ENCODE measurements at places on chromosomes 6 and 20.

- peak; percentile 8 for DNase-seq
These were observed 665 bp downstream of the FASTKD5 start for GRCh38 chr20:3158968-3159431.

DNA sequence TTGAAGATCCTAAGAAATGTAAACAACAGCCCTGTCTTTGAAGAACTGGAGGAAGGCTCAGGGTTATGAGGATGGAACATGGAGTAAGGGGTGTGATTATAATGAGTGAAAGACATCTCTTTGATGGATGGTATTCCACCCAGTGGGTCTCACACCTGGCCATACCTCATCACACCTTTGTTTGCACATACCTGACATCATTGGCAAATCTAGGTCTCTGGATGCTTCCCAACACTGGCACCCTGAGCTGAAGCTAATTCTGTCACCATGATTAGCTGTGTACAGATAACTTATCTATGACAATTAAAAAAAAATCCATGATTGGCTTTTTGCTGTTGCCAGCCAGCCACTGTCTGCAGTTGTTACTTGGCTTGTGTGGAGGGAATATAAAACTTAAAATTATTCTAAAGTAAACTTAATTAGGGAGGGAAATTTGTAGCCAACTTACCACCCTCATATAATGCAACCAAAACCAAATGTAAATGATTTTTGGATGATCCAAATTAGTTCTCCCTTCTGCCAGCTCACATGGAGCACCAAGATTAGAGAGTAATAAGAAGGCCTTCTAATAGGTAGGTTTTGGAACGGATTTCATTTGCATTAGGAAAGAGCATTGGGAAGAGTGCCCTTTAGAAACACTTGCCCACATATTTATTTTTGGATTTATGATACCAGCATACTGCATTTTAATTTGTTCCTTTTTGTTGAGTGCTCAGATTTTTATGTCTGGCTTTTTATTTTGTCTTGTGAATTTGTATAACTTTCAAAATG is 249.5 kb downstream of the SOX4 start:
- no peak for DNase-seq

- peak; percentile 20 for DNase-seq
These were observed 94.0 kb downstream of the ZMYND8 start for GRCh38 chr20:47262365-47263013.

- DNase-seq = peak; percentile 93
These were observed 31.8 kb upstream of the NT5E start for GRCh38 chr6:85418059-85418458.

- DNase-seq = no peak
These were observed 15.3 kb downstream of the CD83 start for GRCh38 chr6:14132921-14133275.

DNA sequence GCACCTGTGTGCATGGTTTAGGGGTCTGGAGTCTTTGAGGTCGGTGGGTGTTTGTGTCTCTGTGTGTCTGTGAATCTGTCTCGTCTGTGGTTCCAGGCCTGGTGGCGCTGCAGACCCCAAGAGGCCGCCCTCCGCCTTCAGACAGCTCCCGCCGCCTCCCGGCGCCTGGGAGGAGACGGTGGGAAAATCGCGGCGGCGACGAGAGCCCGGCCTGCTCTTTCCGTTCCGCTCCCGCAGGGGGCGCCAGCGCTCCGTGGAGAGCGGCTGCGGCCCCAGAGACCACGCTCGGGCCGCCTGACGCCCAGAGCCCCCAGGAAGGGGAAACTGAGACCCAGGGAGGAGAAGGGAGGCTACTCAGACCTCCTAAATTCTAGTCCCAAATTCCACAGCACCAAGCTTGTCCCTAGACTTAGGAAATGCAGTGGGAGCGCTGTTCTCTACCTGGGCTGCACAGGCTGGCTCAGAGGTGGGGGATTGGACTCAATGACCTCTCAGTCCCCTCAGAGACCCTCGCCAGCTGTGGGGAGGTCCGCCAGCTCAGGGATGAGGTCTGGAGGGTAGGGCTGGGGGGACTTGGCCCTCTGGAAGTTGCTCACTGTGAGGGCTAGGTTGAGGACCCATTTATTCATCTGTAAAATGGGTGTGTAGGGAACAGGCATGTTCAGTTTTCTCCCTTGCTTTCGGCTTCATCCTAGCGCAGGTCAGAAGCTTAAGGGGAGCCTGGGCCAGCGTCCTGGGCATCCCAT is 36.9 kb upstream of the BLCAP start:
- DNase-seq = peak; percentile 18

- no peak for DNase-seq
These were observed 136.0 kb downstream of the MTHFD1L start for GRCh38 chr6:151001387-151002056.

DNA sequence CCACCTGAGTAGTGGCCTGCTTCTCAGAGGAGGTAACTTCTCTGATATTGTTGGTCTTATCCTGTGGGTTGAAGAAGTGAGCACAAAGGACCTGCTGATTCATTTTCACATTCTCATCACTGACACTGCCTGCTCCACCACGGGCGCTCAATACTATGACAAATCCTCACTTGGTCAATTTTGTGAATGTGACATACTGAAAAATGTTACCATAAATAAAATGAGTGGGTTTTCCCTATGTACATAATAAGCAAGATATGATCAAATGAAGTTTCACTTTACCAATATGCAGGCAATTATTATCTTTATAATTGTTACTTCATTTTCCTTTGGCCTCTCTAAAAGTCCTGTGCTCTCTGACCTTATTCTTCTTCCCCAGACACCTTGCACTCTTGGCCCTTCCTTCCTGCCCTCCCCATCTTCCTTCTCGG is 71.5 kb upstream of the RIPOR2 start:
- no peak for DNase-seq

GRCh38 chr20:56422824-56423189 is 10.7 kb downstream of the CASS4 start:
- DNase-seq = no peak

DNA sequence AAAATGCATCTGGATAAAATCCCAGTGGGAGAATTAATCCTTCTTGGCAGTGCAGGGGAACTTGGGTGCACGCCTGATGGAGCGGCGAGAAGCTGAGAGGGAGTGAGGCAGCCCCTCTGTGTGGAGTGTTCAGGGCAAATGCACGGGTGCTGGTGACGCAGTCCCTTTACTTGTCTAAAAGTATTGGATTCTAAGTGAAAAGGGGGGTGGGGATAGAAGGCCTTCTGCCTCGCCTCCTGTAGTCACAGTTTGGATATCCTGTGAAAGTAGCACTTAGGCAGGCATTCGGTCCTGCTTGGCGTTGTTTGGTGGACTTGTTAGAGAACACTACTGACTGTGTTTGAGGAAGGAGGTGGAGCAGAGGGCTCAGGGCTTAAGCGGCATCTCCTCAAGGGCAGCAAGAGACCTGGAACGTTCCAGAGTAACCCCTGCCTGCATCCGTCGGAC is 39.3 kb downstream of the PHACTR3 start:
- no peak for DNase-seq

GRCh38 chr6:132257561-132257960 is 143.7 kb downstream of the MOXD1 start:
- no peak for DNase-seq

- peak; percentile 10 for DNase-seq
These were observed 23.6 kb downstream of the CDS2 start for GRCh38 chr20:5150226-5151076.

DNA sequence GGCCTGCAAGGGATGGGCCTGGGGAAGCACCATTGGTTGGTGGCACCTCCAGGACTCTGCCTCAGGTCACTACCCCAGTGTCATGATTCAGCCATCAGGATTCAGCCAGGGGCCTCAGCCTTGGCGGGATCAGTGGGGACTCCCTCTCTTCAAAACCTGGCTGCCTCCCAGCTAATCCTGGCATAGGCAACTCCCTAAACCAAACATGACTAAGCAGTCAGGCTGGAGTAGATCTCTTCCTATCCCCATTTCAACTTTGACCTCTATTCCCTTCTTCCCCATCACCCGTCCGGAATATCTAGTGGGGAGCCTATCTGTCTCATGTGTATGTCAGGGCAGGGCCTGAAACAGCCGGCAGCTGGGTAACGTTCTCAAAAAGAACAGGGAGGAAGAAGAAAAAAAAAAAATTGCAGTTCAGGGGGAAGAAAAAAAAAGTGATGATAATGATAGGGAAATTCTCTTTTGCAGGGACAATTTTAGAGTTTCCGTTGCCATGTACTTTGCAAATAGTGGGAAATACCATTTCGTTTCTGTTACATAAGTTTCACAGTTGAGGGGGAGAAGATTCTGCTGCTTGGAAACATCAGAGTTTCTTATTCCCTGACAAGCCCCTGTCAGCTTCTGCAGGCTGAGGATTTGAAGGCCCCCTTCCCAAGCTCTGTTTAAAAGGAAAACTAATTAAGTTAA is 4.1 kb upstream of the PREX1 start:
- DNase-seq = peak; percentile 68

- DNase-seq = no peak
These were observed 160.2 kb downstream of the PHF3 start for GRCh38 chr6:63795826-63796225.

GRCh38 chr6:123458218-123458617 is 178.5 kb downstream of the TRDN start:
- DNase-seq = no peak

DNA sequence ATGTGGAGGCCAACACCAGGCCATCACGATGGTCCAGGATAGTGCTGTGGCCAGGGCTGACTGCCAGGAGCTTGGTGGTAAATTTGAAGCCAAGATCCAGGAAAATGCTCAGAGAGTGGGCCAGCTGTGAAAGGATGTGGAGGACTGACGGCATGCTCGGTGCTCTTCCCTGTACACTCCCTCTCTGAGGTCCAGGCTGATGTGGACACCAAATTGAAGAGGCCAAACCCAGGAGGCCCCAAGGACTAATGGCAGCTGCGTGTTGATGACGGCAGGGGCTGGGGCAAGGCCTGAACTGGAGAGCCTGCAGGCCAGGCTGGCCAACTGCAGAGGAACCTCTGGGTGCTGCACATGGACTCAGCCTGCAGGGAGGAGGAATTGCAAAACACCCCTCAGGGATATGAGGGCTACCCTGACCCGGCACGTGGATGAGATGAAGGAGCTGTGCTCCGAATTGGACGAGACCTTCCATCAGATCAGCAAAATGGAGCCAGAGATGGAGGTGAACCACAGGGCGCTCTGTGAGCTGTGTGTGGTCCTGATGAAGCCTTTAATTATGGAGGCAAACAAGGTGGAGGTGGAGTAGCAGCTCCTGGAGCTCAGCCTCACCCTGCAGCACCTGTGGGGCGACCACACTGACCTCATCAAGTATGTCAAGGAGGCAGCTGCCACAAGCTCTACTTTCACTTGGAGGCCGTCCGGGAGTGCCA is 6.9 kb upstream of the RAET1E start:
- DNase-seq = no peak

- no peak for DNase-seq
These were observed 564.3 kb upstream of the NRSN1 start for GRCh38 chr6:23561732-23562131.

- peak; percentile 17 for DNase-seq
These were observed 69.0 kb downstream of the BTBD9 start for GRCh38 chr6:38570750-38571149.

- peak; percentile 3 for DNase-seq
These were observed 98.8 kb downstream of the HUS1B start for GRCh38 chr6:558089-558488.

GRCh38 chr20:23244916-23245552 is 105.6 kb upstream of the NXT1 start:
- DNase-seq = no peak

GRCh38 chr6:156912431-156912830 is 135.3 kb downstream of the ARID1B start:
- DNase-seq = no peak

DNA sequence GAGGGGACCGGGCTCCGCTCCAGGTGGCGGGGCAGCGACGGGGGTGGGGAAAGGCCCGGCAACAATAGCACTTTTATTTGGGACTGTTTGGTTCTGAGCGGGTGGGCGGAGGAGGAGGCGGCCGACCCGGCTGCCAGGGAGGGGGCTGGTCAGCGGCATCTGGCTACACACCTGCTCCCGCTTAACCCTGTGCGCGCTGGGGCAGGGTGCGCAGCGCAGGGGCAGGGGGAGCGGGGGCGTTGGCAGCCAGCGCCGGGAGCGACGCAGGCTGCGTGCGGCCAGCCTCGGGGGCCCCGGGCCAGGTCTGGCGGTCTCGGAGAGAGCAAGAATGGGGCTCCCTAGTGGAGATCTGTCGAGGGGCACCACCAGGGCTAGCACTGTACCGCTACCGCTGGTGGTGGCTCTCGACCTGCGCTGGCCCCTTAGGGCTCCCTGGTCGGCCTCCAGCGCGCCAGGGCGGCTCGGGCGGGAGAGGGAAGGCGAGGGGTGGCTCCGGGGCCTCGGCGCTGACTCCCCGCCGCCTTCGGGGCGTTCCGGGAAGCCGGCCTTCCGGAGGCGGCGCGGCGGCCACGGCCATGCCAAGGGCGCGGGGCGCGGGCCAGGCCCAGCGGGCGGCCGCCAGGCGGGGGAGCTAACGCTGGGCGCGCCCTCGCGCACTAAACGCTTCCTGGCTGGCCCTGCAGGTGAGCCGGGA is 92.4 kb downstream of the NCR2 start:
- DNase-seq = no peak

GRCh38 chr20:62787321-62787720 is 9.0 kb upstream of the MRGBP start:
- no peak for DNase-seq

DNA sequence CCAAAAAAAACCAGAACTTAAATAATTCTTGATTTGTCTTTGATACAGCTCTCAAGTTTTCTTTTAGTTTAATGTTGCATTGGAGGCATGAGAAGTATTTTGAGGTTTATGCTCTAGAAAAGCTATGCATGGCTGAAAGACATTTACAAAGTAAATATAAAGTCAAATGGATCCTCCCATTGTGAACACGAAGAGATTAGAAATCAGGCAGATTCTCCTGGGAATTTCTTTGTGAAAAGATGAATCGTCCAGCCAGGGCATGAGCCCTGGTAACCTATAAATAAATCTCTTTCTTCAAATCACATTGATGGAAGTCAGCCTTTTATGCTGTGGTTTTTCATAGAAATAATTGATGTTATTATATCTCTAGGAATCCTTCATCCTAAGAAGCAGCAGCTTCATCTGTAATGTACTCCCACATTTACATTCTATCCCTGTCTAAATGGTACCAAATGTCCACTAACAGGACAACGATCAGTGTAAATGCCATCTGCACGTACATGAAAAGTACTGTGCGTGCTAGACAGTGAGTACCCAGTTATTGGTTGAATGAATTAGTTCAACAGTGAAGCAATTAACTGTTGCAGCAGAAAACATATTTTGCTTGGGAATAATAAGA is 143.6 kb downstream of the ALDH8A1 start:
- DNase-seq = no peak

DNA sequence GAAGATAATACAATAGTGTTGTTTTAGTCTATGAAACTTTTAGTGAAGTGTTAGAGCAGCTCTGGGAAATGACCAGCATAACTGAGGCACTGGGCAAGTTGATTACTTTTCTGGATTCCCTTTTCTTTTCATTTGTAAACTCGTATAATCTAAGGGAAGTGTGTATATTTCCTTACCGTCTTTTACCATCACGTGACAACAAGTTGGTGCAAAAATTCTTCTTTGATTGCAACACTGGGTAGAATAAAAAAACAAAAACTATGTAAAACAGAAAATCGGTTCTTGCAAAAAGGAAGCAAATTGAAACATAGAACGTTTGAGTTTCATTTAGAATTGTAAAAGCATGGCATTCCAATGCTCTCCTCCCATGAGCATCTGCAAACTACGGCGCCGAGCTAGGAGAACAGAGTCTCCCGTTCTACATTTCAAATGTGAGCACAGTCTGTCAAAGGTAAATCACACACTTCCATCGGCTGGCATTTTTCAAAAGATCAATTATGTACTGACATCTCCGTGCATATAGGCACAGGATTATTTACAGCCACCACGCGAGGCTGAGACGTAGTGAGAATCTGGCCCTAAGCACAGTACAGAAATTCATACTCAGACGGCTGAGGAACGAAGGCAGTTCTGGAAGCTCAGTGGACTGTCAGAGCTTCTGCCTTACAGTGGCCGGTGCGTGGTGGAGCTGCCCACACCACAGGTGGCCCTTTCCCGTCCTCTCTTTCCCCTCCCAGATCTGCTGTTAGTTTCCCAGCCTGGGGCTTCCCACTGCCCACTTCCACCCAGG is 314.0 kb downstream of the BMP7 start:
- no peak for DNase-seq
